ENCODE measurements at places on chromosomes 12 and 14.

GRCh38 chr12:19596434-19597166 is 157.3 kb downstream of the AEBP2 start:
- no peaks in the 10 kb centered on the region for H3K27me3 ChIP-seq
- DNase-seq = no peak
- no peaks in the 10 kb centered on the region for H3K36me3 ChIP-seq
- H3K4me3 ChIP-seq = no peak overlapping the region
- H3K4me1 ChIP-seq = no peaks in the 10 kb centered on the region
- H3K27ac ChIP-seq = no peak overlapping the region

DNA sequence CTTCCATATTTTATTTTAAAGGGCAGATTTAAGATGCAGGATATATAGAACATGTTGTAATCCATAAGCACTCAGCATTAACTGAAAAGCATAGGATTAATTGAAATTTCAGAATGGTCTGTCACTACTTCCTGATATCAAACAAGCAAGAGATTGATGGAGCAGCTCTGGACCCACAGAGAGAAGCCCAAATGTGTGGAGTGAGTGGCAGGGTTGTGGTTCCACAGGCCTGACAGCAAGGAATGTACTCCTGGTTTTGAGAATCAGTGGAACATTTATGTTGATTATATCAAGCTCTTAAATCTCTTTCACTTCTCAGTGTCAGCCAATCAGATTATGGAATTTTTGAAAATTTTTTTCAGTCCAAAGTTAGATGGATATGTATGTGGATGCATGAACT is 267.6 kb upstream of the PRICKLE1 start:
- H3K27ac ChIP-seq = no peak overlapping the region
- DNase-seq = no peak

DNA sequence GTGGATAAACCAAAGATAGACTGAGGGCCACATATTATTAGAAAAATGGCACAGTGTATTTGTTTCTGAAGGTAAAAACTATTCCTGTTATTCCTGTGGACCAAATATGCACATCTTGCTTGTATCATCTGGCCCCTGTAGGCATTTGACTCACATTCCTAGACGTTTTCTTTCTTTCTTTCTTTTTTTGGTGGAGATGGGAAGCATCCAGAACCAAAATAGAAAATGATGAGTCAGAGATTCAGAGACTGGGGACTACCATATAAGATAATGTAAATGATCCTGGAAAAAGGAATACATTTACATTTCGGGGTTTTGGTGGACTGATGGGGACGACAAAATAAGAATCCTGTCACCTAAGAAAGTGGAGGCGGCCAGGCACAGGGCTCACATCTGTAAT is 24.2 kb downstream of the TRIM9 start:
- no peak overlapping the region for H3K27ac ChIP-seq
- H3K36me3 ChIP-seq = no peaks in the 10 kb centered on the region
- DNase-seq = no peak
- no peaks in the 10 kb centered on the region for H3K4me1 ChIP-seq
- no peak overlapping the region for H3K4me3 ChIP-seq

DNA sequence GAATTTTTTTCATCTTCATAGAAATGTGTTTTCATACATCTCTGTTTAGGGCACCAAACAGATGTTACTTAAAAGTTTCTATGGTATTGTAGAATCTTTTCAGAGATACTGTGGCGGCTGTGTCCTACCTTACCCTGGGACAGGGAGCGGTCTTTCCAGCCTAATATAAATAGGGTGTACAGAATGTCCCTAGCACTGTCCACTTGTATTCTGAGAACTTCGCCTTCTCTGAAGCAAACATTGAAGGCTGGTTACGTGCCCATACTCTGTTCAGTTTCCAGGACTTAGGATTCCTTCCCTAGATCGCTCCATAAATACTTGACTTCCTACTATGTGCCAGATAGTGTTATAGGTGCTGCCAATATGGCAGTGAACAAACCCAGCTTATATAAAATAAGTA is 24.3 kb upstream of the SLC38A2 start:
- H3K36me3 ChIP-seq = no peaks in the 10 kb centered on the region
- no peak overlapping the region for H3K27ac ChIP-seq
- no peak for DNase-seq
- H3K4me1 ChIP-seq = peaks cover 15% of the 10 kb centered on the region
- no peaks in the 10 kb centered on the region for H3K27me3 ChIP-seq
- no peak overlapping the region for H3K4me3 ChIP-seq

DNA sequence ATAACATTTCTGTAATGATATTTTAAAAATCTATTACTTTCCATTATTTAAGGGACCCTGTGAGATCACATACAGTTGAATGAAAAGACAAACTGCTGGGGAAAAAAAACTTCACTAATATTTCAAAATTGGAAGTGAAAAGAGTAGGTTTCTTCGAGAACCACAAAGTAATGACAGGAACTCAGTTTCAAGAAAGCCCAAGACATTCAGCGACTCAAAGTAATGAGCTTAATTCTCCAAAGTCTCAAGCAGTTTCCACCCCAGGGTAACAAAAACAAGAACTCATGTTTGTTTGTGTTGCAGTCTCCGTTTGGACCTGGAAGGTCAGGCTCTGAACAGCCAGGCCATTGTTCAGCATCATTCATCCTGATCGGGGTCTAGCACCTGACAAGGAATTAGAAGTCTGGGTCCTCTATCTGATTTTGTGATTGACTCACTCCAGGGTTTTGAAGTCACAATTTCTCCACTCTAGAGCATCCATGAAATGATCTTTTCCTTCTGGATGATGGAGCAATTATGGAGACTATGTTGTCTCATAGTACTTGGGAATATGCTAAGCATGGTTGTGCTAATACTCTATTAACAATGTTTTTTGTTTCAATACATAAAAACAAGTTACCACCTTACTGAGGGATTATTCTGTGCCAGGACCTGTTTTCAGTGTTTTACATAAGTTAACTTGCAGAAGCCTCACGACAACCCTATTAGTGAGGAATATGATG is 126.9 kb downstream of the SLC25A21 start:
- H3K27me3 ChIP-seq = no peaks in the 10 kb centered on the region
- no peak overlapping the region for H3K4me3 ChIP-seq
- H3K27ac ChIP-seq = no peak overlapping the region
- DNase-seq = no peak

Measured in SJSA1 (cell line).